ENCODE measurements at places on chromosomes 3 and 15. TPM values are rescaled to one million over a fixed set of nuclear protein-coding genes. Genes with fewer than 3 reads are reported as not detected.
A peak's percentile ranks its signal among the peaks of the same experiment; 100 is the strongest.

GRCh38 chr3:169345662-169346331 is 317.7 kb downstream of the MECOM start:
- no peak for DNase-seq
- no peak overlapping the region for H3K4me3 ChIP-seq
- no peaks in the 10 kb centered on the region for H3K4me1 ChIP-seq
- H3K27me3 ChIP-seq, result no peaks in the 10 kb centered on the region
- H3K27ac ChIP-seq, result no peak overlapping the region

DNA sequence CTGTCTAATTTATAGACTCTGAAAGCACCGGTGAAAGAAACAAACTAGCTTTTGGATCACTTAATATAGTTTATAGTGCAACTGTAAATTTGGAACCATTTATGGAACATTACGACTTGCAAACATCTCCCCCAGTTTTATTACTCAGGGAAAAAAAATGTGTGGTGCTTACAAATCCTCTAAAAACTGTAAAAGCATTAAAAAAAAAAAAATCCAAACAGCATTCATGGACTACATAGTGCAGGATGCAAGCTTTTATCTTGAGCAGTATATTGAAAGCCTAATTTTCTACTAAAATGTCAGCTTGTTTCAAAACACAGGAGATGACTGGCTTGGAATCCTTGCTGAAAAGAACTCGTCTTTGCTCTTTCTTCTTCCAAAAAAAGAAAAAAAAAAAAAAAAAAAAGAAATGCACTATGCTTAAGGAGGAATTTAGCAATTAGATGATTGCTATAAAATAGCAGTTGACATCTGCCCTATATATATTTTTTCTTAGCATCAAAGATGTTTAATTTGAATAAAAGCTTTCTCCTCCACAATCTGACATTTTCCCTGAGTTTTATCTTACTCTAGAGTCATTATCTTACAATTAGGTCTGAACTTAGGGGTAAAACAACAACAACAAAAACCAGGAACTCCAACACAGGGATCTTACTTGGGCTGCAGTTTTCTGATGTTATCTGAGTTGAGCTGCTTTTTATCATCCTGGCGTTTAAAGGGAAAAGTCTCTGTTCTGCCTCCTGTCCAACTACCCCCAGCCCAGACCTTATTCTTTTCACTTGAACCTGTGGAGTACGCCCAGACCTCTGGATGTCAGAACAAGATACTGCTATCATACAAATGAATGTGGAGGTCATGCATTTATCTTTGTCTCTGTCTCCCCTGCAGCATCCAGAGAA is 62.6 kb upstream of the PDZRN3 start:
- no peaks in the 10 kb centered on the region for H3K36me3 ChIP-seq
- H3K27ac ChIP-seq, result no peak overlapping the region
- no peak overlapping the region for H3K4me3 ChIP-seq
- no peak for DNase-seq
- H3K27me3 ChIP-seq, result no peaks in the 10 kb centered on the region

Gene ARGFX
- not detected for total RNA-seq

DNA sequence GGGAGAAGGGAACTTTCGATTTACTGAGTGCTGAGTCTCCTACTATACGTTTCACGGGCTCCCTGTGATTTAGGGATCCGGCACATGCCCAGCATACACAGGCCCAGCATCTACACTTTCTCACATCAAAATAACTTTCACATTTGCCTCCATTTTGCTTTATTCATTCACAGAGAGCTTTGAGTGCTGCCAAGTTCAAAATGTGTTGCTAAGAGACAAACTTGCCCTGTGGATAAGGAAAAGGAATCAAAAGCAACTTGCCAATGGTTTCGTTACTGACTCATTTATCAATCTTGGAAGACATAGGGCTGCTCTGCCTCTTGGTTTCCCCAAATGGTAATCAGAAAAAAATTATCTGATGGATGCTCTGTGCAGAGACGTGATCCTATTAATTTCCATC is 86.3 kb upstream of the LRRN1 start:
- no peaks in the 10 kb centered on the region for H3K4me1 ChIP-seq
- H3K27ac ChIP-seq, result no peak overlapping the region
- no peaks in the 10 kb centered on the region for H3K36me3 ChIP-seq
- DNase-seq, result no peak

- H3K27ac ChIP-seq, result no peak overlapping the region
- no peaks in the 10 kb centered on the region for H3K27me3 ChIP-seq
- H3K4me1 ChIP-seq, result no peaks in the 10 kb centered on the region
- H3K4me3 ChIP-seq, result no peak overlapping the region
- no peaks in the 10 kb centered on the region for H3K36me3 ChIP-seq
These were observed 69.2 kb upstream of the ICE2 start for GRCh38 chr15:60548101-60548500.

- DNase-seq, result no peak
- no peak overlapping the region for H3K27ac ChIP-seq
- H3K4me3 ChIP-seq, result no peak overlapping the region
- no peaks in the 10 kb centered on the region for H3K4me1 ChIP-seq
- H3K27me3 ChIP-seq, result no peaks in the 10 kb centered on the region
- no peaks in the 10 kb centered on the region for H3K36me3 ChIP-seq
These were observed 86.3 kb downstream of the TMEM108 start for GRCh38 chr3:133124511-133124910.

GRCh38 chr15:57410373-57410772 is 34.1 kb downstream of the CGNL1 start:
- no peak overlapping the region for H3K4me3 ChIP-seq
- H3K27ac ChIP-seq, result no peak overlapping the region
- H3K36me3 ChIP-seq, result no peaks in the 10 kb centered on the region
- no peaks in the 10 kb centered on the region for H3K27me3 ChIP-seq

GRCh38 chr3:57512166-57512565 is 32.0 kb downstream of the DNAH12 start:
- H3K36me3 ChIP-seq, result no peaks in the 10 kb centered on the region
- H3K4me1 ChIP-seq, result no peaks in the 10 kb centered on the region
- no peak overlapping the region for H3K27ac ChIP-seq
- H3K4me3 ChIP-seq, result no peak overlapping the region

Gene MCCC1
- 42.3 TPM for total RNA-seq

- H3K36me3 ChIP-seq, result no peaks in the 10 kb centered on the region
- peak overlapping the region; percentile 75 for H3K27ac ChIP-seq
- DNase-seq, result no peak
- H3K4me3 ChIP-seq, result peak overlapping the region; percentile 11
- H3K27me3 ChIP-seq, result no peaks in the 10 kb centered on the region
These were observed 22.8 kb downstream of the IL17RD start for GRCh38 chr3:57142411-57142723.

Gene ITIH4
- total RNA-seq, result 5.6 TPM

Gene TMEM39A
- total RNA-seq, result 30.2 TPM

DNA sequence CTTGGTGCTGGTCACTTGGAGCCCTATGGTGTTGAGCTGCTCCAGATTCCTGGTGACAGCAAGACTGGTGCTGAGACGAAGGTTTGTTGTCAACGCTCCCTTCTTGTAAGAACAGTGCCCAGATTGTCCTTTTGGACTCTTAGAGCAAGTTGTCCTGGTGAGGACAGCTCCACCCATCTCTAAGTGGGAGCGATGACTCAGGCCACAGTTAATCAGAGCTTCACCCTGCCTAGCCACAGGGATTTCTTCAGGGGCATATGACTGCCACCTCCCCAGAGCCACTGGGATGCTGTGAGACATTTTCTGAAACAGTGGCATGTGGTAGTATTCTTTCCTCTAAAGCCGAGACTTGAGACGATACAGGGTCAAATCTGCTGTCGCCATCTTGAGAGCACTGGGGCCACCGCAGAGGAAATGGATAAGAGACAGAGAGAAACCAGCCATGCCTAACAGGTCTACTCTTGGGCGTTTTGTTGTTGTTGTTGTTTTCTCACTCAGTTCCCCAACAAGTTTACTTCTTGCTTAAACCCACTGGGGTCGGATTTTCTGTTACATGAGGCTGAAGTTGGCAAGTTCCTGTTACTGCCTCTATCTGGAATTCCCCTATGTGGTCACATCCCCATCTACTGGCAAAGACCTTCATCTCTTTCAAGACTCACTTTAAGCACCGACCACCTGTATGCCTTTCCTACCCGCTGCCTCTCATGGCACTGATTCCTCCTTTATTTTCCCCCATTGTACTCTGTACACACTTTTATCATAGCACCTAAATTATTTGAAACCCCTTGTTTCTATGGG is 16.0 kb upstream of the PCOLCE2 start:
- H3K4me1 ChIP-seq, result no peaks in the 10 kb centered on the region
- no peaks in the 10 kb centered on the region for H3K36me3 ChIP-seq
- H3K27me3 ChIP-seq, result peaks cover 5% of the 10 kb centered on the region
- no peak for DNase-seq

- H3K27ac ChIP-seq, result peak overlapping the region; percentile 87
- no peaks in the 10 kb centered on the region for H3K27me3 ChIP-seq
- H3K4me3 ChIP-seq, result no peak overlapping the region
- peaks cover 16% of the 10 kb centered on the region for H3K4me1 ChIP-seq
- DNase-seq, result no peak
- H3K36me3 ChIP-seq, result no peaks in the 10 kb centered on the region
These were observed 27.3 kb downstream of the KLF13 start for GRCh38 chr15:31353931-31354330.

- DNase-seq, result no peak
- no peaks in the 10 kb centered on the region for H3K4me1 ChIP-seq
- H3K27me3 ChIP-seq, result no peaks in the 10 kb centered on the region
- no peak overlapping the region for H3K4me3 ChIP-seq
- no peak overlapping the region for H3K27ac ChIP-seq
- H3K36me3 ChIP-seq, result no peaks in the 10 kb centered on the region
These were observed 32.2 kb upstream of the SEC13 start for GRCh38 chr3:10353160-10353559.

DNA sequence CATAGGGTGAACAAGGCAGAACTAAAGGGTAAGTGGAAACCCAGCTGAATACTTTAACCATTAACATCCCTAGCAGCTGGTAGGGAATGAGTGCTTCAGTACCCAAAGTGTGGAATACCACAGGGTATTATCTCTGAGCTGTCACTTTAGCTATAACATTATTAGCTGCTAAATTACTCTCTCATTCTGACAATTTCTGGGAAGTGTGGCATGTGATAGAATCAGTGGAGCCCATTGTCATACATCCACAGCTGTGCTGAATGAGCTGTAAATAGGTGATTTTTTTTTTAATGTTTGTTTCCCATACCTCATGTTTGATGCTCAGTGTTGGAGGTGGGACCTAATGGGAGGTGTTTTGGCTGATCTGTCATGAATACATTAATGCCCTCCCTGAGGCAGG is 894.3 kb downstream of the DIPK2A start:
- no peaks in the 10 kb centered on the region for H3K27me3 ChIP-seq
- no peak overlapping the region for H3K27ac ChIP-seq
- no peaks in the 10 kb centered on the region for H3K4me1 ChIP-seq
- DNase-seq, result no peak

GRCh38 chr3:60147249-60147950 is 1097.6 kb upstream of the CFAP20DC start:
- DNase-seq, result no peak
- no peak overlapping the region for H3K27ac ChIP-seq
- no peaks in the 10 kb centered on the region for H3K36me3 ChIP-seq
- no peaks in the 10 kb centered on the region for H3K27me3 ChIP-seq
- H3K4me1 ChIP-seq, result no peaks in the 10 kb centered on the region
- no peak overlapping the region for H3K4me3 ChIP-seq

DNA sequence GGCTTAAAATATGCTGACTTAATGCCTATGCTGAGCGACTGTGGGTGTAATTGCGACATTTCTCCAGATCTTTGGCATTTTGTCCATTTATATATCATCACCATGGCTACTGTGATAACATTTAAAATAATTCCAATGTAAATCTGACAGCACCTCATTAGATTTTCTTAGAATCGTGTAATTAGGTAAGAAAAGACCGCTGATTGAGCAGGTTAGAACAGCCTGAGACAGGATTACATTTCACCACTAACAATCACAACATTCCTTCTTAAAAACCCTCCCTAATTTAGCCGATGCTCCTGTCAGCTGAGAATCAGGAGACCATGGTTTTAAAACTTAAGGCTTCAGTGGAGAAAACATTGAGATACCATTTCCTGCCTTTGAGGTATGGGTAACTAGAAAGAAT is 455.3 kb upstream of the PDZRN3 start:
- H3K4me1 ChIP-seq, result no peaks in the 10 kb centered on the region
- H3K27ac ChIP-seq, result no peak overlapping the region
- no peak overlapping the region for H3K4me3 ChIP-seq

DNA sequence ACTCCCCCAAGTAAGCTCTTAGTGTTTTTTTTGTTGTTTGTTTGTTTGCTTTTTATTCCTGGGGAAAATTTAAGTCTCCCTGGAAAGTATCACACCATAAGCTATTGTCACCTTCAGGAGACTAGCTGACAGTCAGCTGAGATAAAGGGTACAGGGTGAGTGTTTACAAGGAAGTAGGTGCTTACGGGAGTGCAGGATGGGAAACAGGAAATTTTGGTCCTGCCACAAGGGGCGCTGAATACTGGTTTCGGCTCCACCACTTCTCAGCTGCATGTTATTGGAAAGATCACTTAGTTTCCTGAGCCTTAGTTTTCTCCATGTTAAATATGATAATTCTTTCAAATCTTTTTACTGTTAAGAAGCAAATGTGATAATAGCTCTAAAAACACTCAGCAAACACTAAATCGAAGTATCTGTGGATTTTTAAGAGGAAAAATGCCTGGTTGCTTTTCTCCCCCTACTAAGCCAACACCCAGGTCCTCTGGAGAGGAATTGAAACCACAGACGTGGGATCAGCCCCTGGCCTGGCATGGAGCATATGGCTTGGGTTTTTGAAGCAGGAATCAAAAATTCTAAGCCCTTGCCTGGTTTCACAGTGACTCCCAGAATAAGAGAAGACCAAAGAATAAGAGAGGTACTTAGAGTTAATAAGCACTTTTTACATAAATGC is 90.7 kb downstream of the SCN11A start:
- H3K4me3 ChIP-seq, result no peak overlapping the region
- H3K27ac ChIP-seq, result no peak overlapping the region
- no peaks in the 10 kb centered on the region for H3K27me3 ChIP-seq
- no peak for DNase-seq
- no peaks in the 10 kb centered on the region for H3K4me1 ChIP-seq

- no peaks in the 10 kb centered on the region for H3K36me3 ChIP-seq
- H3K4me3 ChIP-seq, result no peak overlapping the region
- DNase-seq, result no peak
- no peak overlapping the region for H3K27ac ChIP-seq
- H3K27me3 ChIP-seq, result no peaks in the 10 kb centered on the region
- no peaks in the 10 kb centered on the region for H3K4me1 ChIP-seq
These were observed 2.2 kb upstream of the MASP1 start for GRCh38 chr3:187293516-187294430.

- H3K27me3 ChIP-seq, result no peaks in the 10 kb centered on the region
- no peak for DNase-seq
- no peaks in the 10 kb centered on the region for H3K4me1 ChIP-seq
These were observed 591.5 kb downstream of the ZNF385D start for GRCh38 chr3:21159543-21159906.

Gene CD276
- 20.9 TPM for total RNA-seq

DNA sequence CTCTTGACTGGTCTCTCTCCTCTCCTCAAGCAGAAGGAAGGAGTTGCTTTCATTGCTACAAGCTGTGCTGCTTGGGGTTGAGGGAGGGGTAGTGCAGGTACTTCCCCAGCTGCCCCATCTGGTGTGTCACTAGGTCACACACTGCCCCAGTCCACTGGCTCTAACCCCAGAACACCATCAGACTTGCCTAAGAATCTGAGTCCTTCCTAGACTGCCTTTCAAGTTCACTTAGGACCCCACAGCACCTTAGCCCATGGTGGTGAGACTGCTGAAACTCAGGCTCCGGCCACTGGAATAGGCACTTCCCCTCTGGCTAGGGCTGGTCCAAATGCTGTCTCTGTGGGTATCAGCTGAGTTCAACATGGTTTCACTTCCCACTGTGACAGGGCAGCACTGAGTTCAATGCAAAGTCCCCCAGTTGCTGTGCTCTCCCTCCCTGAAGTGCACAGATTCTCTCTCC is 279.7 kb upstream of the GOLGA6L4 start:
- H3K27ac ChIP-seq, result no peak overlapping the region
- H3K36me3 ChIP-seq, result no peaks in the 10 kb centered on the region
- H3K27me3 ChIP-seq, result no peaks in the 10 kb centered on the region
- no peaks in the 10 kb centered on the region for H3K4me1 ChIP-seq
- H3K4me3 ChIP-seq, result no peak overlapping the region
- DNase-seq, result no peak

Data from breast epithelium (tissue), 4 donors.